Stimulated activated CD4-positive, alpha-beta T cell treated with anti-CD3 and anti-CD28 coated beads, Interleukin-12 subunit alpha, Interleukin-12 subunit beta, amount 100 ng/mL, for 48 hours (primary cell): ENCODE measurements at places on chromosomes 7 and 10.

GRCh38 chr7:18558503-18558902, 63.0 kb downstream of the HDAC9 start:
- DNase-seq: no peak

DNA sequence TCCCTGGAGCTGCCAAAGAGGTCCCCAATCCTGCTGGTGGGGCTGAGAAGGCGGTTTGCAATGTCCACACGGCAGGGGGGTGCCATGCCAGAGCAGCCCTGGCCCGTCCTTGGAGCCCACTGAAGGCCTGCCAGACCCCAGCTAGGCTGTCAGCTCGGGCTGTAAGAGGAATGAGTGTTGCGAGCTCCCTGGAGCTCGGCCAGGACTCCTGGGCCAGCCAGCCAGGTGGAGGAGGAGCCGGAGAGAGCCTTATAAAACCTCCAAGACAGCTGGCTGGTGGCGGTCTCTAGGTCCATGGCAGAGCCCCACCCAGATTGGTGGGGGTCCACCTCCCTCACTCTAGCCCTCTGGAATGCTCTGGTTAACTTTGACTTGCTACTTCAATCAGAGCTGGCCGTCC, 55.1 kb upstream of the CALN1 start:
- no peak for DNase-seq

GRCh38 chr10:128063736-128064107, 62.5 kb downstream of the MKI67 start:
- peak; percentile 33 for DNase-seq

DNA sequence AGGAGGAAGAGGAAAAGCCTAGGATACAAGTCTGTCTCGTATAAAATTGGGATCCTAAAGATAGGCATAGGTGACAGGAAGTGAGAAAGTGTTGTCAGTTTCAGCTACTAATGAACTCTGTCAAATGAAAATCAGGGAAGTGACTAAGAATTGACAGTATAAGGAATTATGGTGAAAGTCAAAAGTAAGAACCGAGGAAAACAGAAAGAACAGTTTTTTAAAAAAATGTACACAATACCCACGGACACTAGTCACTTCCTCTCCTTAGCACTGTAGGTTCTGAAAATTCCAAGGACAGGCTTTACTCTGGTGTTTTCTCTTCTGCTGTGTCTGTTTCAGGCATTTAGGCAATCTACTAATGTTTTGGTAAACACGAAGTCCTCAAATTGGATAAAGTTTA, 42.3 kb downstream of the ATAD1 start:
- DNase-seq: no peak

DNA sequence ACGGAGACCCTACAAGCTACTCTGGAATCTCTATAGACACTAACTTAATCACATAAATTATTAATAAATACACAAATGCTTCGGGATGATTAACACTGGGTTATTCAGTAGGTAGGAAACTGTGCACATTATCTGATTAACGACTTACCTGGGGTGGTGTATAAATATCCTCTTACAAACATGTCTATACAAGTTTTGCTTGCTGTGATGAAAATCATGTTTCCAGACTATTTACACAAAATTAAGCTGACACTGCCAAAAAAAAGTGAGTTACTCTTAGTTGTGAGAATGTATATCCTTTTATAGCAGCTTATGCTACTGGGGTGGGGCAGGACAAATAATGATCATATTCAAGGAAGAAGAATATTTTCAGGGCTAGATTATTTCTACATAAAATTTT, 314.6 kb downstream of the C7orf25 start:
- DNase-seq: no peak

DNA sequence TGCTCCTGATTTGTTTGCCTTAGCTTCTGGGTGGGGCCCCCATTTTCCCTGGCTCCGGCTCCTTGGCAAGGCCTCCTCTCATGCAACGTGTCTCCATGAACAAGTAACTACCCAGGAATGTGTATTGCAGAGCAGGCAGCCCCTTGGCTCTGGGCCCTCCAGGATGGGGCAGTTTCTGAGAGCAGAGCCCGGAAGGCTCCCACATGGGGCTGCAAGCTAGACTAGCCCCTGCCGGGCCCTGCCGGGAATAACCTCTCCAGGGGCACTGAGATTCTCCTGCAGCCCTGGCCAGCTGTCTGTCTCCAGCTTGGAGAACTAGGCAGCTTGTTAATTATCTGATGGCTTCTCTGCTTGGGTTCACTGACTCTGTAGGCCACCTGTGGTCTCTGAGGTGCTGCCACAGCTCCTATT, 184.0 kb upstream of the INHBA start:
- no peak for DNase-seq

- no peak for DNase-seq
Observed at GRCh38 chr7:601036-601594, 81.5 kb upstream of the PDGFA start.

DNA sequence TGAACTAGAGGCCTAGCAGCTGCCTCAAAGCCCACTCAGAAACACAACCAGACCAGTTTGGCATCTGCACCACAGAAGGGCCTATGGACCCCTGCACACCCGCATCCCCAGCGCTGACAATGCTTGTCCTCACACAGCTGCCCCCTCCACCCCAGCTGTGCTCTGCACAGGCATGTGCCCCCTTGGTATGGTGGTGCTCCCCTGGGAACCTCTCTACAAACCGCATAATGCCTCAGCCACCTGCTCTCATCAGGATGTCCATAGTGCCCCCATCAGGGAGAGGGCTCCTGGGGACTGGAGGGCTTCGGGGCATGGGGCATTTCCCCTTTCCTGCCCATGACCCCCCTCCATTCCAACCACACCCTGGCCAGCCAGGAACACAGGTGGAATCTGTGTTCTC, 347.5 kb downstream of the GRID1 start:
- no peak for DNase-seq

DNA sequence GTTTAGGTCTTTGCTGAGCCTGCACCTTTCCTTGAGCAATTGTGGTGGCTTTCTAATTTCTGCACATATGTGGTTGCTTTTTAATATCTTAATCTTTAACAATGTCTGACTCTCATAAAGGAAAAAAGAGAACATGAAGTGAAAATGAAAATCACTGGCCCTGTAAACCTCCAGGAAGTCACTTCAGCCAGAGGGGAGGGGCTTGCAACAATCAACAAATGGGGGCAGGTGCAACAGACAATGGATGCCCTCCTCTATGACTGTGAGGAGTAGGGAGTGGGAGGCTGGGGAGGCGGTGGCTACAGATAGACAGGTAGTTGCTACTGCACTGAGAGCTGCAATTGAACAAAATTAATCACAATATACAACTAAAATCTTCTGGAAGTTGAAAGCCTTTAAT, 1377.4 kb downstream of the XPNPEP1 start:
- no peak for DNase-seq

DNA sequence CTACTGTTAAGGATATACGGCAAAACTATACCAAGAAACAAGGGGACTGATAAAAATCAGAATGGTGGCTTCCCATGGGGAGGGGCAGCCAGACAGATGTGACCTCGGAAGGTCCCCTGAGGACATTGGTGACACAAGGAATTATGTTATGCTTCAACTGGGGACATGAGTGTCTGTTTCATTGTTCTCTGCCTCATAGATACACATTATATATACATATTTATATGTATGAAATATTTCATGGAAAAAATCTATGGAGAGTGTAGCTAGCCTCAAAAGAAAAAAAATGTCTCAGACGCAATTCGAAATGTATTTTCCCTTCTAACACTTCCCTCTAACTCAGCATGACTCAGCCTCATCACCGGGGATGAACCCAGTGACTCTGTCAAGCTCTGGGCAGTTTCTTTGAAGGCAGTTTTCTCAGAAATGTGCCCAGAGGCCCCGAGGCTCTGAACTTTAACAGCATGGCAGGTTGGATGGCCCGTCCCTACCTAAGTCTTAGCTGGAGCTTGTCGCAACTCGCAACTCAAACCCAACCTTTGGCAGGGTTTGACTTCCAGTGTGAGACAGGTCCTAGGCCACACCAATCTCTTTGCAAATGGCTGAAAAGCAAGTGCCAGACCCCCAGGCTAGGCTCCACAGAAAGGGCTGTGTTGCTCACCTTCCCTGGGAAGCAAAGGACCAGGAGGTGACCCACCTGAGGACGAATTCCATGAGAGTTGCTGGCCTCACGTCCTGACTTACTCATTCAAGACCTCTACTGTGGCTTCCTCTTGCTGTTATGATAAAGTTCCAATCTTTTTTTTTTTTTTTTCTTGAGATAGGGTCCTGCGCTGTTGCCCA, 86.9 kb downstream of the CARD11 start:
- peak; percentile 40 for DNase-seq

DNA sequence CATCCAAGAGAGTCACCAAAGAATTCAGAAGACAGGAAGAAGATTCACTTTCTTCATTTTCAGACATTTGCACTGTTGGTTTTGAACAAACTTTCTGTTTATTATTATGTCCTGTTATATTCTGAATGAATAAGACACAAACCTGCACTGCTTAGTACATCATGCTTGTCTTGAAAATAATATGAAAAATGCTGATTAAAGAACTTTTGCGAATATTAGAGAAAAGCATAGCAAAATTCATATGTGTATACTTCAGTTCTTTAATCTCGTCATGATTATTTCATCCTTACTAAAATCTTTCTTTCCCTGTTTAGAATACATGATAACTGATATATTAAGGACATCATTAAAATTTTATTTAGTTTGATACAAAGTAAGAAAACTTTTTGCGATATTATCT, 504.1 kb downstream of the POM121L12 start:
- DNase-seq: no peak

DNA sequence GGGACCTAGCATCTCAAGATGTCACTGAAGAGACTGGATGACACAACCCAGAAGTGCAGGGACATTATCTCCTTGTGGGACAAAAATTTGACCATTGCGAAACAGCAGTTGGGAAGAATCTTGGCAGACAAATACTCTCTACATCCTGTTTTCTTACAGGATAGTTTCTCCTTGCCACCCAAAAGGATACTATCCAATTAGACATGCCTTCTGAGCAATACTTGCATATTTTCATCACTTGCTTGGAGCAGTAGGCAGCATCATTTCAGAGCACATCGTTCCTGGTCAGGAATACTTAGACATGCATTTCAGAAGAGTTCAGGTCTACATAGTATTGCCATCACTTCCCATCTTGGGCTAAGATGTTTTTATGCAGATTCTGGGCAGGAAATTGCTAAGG, 56.8 kb downstream of the FAS start:
- DNase-seq: no peak

DNA sequence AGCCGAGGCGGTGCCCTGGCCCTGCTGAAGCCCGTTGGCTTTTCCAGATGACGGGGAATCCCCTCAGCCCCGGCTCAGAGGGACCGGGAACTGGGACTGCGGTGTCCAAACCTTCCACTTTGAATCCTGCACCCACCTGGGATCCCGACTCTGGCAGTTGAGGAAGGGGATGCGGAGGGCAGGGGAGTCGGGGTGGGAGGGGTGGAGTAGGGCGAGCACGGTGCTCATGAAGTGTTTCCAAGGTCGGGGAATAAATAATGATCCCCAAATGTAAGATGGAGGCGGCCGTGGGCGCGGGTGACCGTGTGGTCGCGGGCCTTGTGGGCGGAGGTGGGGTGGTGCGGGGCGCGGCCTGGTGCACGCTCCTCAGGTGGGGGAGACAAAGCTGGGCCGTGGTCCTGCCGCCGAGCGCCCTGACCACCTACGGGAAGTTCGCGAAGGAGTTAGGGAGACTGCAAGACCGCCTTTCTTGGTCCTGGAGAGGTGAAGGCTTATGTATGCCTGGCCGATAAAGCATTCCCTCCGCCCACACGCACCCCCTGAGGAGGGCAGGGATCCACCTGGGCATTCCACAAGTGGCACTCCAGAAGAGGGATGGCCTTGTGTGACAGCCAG, 1.4 kb downstream of the MTURN start:
- no peak for DNase-seq

GRCh38 chr7:82530361-82530760, 86.8 kb upstream of the CACNA2D1 start:
- DNase-seq: no peak

GRCh38 chr10:121819049-121819448, 108.8 kb downstream of the ATE1 start:
- no peak for DNase-seq

DNA sequence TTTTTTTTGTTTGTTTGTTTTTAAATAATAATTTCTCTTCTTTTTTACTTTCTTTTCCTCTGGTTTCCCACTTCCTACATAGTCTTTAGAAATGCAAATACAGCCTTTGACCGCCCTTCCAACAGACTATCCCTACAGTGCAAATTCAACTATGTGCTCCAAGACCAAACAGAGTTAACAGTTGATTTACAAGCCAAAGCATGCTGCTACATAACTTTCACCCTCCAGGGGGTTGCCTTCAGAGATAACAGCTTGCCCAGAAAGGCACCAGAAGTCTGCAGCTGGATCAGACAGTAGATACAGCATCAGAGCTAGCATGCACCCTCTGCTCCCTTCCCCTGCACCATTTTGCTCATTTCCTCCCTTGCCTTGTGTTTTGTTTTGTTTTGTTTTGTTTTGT, 539.0 kb downstream of the ZWINT start:
- DNase-seq: no peak

DNA sequence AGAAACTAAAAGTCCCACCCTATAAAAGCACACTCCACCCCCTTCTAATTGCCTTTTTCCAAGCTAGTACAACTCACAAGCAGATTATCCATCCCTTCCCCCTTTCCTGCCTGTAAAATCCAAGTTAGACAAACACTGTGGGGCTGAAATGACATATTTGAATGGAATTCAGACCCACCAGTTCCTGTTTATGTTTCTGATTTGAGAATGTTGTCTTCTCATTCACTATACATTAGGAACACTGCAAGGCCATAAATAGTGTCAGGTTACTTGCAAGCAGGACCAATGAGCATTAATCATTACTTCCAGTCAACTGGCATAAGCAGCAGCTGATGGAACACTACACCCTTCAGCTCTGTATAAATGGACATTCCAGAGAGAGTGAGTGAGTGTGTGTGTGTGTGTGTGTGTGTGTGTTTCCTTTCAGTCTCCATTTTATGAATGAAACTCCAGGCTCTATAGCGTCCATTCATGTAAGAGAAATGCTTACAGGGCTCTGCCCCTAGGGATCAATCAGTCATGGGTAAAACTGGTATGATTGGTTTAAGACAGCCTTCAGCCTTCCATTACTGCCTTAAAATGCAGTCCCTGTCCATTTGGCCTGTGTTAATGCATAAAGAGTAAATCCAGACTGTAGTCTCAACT, 69.3 kb downstream of the ETV1 start:
- no peak for DNase-seq

GRCh38 chr7:54397836-54398612, 144.2 kb upstream of the VSTM2A start:
- no peak for DNase-seq

GRCh38 chr10:124508907-124509454, 47.4 kb downstream of the LHPP start:
- no peak for DNase-seq

DNA sequence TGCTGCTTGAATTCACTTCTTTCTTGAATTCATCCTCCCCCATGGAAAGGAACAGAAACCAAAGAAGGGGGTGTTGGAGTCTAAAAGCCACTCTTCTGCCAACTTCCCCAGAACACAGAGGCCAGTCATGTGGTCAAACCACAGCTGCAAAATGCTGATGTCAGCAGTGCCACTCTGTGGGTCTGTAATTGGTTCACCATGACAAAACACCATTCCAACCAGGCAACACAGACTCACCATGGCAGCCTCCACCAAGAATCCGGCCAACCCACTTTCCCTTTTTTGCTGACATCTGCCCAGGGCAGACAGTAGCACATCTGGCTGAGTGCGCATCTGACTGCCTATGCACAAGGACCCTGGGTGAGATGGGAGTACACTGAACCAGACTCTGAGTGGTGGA, 16.8 kb downstream of the OSBPL3 start:
- DNase-seq: peak; percentile 38

- no peak for DNase-seq
Observed at GRCh38 chr10:117496031-117496430, 46.5 kb upstream of the EMX2 start.

- DNase-seq: no peak
Observed at GRCh38 chr7:13050703-13051102, 363.3 kb downstream of the ARL4A start.
